Smooth muscle cell of the coronary artery (primary cell): ENCODE measurements at places on chromosomes 3 and 15. TPM values are rescaled to one million over a fixed set of nuclear protein-coding genes. Genes with fewer than 3 reads are reported as not detected.

RTP4 gene
- total RNA-seq, result 0.60 and 1.6 TPM in 2 replicates

C3orf18 gene
- 8.4 and 13.9 TPM in 2 replicates for total RNA-seq

CCDC50 gene
- 38.6 and 72.0 TPM in 2 replicates for total RNA-seq

PIGZ gene
- 2.0 and 2.5 TPM in 2 replicates for total RNA-seq

POU1F1 gene
- not detected in 2 replicates for total RNA-seq

KCNAB1 gene
- total RNA-seq, result 0.59 and 2.5 TPM in 2 replicates

DOCK3 gene
- 0.12 and 0.15 TPM in 2 replicates for total RNA-seq

GPR27 gene
- 0.08 TPM in 1 of 2 replicates, not detected in the other for total RNA-seq

REC114 gene
- total RNA-seq, result not detected in 2 replicates

BSN gene
- total RNA-seq, result under 0.01 and 0.08 TPM in 2 replicates

ADGRG7 gene
- 0.12 TPM in 1 of 2 replicates, not detected in the other for total RNA-seq

ITIH4 gene
- 0.82 and 1.1 TPM in 2 replicates for total RNA-seq
